ENCODE measurements at places on chromosomes 5 and 9.
A peak's percentile ranks its signal among the peaks of the same experiment; 100 is the strongest.

GRCh38 chr9:131999692-132000551, 79.7 kb downstream of the MED27 start:
- DNase-seq = no peak

GRCh38 chr5:66247176-66247960, 103.3 kb downstream of the SREK1 start:
- DNase-seq = no peak

GRCh38 chr5:119022017-119022745, 33.8 kb upstream of the DTWD2 start:
- DNase-seq = no peak

DNA sequence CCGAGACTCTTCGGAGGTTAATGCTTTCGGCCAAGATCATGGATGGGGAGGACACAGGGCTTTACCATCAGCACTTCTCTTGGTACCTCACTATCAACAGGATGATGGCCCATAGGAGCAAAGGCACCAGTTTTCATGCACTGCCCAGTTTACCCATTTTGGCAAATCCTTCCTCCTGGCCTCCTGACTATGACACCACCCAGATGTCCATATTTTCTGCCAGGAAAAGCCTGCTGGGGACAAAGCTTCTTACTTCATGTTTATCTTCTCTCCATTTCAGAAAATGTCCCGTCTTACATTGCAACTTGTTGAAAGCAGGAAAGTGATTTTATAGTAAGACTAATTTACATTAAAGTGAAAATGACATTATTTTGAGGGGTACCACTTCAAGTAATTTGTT, 61.4 kb upstream of the GAS1 start:
- no peak for DNase-seq

DNA sequence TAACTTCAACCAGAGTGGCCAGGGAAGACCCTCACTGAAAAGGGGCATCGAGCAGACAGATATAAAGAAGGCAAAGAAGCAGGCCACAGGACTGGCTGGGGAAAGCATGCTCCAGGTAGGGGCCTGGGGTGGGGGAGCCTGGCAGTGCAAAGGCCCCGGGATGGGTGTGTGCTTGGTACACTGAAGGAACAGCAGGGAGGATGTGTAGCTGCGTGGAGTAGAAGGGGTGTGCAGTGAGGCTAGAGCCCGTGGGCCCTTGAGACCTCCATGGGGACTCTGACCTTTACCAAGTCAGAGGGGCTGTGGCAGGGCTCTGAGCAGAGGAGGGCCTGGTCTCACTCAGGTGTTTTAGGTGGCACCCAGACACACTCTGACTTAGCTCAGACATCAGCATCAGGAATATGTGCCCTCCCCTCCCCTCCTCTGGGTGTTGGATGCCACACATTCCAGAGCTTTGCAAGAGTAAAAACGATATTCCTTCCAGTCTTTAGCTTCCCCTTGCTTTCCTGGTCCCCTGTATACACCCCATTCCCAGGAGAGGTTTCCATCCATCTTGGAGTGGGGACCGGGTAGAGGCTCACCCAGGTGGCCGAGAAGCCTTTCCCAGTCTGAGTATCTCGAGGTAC, 7.6 kb downstream of the TRIM7 start:
- DNase-seq = no peak

DNA sequence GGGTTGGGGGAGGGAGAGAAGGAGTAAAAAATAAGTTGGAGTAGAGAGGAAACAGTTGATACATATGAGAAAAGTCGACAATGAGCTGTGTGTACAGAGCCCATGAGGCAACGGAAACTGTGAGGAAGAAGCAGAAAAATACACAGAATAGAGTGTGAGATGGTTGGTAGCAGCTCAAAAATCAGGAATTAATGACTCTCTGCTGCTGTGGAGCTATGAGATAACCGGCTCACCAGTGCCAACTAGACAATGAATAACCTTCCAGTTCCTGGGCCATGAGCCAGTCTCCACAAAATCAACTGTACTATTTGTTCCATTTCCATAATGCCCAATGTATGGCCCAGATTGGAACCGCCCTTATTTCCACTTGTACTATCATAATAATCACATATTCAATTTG, 53.1 kb upstream of the NREP start:
- DNase-seq = no peak

- no peak for DNase-seq
Measured at GRCh38 chr5:179375831-179376365, 30.6 kb upstream of the ADAMTS2 start.

- DNase-seq = no peak
Measured at GRCh38 chr9:99998266-99998665, 91.8 kb downstream of the STX17 start.

- no peak for DNase-seq
Measured at GRCh38 chr5:58235299-58235698, 224.6 kb downstream of the PLK2 start.

DNA sequence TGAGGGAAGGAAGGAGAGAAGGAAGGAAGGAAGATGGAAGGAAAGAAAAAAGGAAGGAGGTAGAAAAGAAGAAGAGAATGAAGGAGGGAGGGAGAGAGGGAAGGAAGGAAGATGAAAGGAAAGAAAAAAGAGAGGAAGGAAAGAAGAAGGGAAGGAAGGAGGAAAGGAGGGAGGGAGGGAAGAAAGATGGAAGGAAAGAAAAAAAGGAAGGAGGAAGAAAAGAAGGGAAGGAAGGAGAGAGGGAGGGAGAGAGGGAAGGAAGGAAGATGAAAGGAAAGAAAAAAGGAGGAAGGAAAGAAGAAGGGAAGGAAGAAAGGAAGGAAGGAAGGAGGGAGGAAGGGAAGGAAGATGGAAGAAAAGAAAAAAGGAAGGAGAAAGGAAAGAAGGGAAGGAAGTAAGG, 184.4 kb upstream of the TRIM32 start:
- no peak for DNase-seq

DNA sequence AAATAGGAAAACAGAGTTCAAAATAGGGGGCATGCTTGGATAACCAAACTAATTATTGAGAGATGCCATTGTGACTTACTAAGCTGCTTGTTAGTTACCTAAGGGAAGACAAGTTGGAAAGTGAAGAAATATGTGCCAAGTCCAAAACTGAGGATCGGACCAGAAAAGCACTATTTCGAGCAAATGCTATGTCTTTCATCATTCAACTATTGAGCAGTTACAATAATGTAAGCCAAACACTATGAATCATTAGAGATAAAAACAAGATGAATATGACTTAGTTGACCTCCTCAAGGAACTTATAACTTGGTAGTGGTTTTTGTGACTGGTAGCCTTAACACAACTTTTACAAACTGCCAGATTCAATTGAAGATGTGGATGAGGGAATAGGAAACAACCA, 240.6 kb upstream of the MPDZ start:
- no peak for DNase-seq

- no peak for DNase-seq
Measured at GRCh38 chr9:8030095-8030494, 230.5 kb upstream of the DMAC1 start.

DNA sequence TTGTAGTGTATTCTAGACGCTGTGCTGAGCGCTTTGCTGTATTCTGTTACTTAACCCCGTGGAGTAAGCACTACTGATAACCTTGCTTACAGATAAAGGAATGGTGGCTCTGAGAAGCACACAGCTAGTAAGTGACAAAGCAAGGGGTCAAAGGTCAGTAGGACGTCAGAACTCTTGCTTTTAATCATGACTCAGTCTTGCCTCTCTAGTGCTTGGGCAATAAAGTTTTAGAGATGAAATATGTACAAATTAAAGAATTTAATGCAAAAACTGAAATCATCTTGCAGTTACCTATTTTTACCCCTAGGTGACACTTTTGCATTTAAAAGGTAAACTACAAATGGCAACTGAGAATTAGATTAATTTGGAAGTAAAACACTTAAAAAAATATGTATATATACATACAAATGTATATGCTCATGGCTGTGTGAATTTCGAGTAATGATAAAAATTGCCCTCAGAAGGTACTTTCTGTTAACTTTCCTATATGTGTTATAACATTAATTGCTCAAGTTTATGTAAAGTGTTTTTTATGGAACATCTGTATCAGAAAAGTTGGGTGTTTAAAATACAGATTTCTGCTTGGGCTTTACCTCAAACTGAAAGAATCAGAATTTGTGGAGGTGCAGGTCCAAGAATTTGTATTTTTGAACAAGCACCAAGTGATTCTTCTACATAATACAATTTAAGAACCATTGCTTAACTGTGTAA, 175.1 kb upstream of the DAB2 start:
- no peak for DNase-seq

DNA sequence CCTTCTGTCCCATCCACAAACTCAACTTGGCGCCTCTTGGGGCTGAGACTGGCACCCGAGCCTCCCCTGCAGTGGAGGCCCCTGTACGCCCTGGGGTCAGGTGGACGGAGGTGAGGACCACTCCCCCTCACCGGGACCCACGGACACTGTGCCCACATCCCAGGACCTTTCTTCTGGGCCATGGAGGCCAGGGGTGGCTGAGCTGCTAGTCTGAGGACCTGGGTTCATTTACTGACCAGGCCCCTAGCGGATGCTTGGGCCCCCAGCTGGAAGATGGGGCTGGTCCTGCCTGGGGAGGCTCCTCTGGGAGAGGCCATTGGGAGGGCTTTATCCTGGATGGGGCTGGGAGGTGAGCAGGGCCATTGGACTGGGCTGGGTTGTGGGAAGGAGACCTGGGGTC, 16.9 kb upstream of the SLC6A19 start:
- no peak for DNase-seq

GRCh38 chr5:160305319-160305718, 7.0 kb downstream of the CCNJL start:
- no peak for DNase-seq

- DNase-seq = peak; percentile 44
Measured at GRCh38 chr5:148179234-148179824, 11.0 kb downstream of the SPINK14 start.

GRCh38 chr9:109258481-109259302, 62.2 kb downstream of the EPB41L4B start:
- no peak for DNase-seq

- peak; percentile 63 for DNase-seq
Measured at GRCh38 chr9:137294091-137294680, 7.9 kb downstream of the NRARP start.

DNA sequence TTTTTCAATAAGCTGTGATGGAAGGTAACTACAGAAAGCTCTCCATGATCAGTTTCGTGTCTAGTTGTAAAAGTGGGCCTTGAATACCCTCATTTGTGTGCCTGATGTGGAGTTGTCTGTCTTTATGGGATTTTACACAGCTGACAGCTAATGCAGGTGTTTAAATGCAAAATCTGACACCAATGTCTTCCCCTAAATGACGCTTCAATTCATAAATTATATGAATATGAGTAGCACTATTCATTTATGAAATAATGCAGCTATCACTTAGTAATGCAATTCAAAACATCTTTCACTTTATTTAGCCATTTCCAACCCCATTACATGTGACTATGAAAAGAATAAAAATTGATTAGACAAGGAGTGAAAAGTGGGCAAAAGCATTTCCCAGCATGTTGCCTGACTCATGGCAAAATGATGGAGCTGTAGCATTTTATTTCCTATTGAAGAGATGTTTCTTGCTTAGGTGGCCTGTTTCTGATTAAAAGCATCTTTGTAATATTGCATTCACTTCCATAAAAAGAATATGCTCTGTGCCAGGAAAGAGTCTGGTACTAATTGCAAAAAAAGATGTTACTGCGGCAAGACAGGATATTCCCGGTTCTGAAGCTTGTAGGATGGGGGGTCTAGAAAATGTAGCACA, 116.7 kb upstream of the HAPLN1 start:
- DNase-seq = no peak

DNA sequence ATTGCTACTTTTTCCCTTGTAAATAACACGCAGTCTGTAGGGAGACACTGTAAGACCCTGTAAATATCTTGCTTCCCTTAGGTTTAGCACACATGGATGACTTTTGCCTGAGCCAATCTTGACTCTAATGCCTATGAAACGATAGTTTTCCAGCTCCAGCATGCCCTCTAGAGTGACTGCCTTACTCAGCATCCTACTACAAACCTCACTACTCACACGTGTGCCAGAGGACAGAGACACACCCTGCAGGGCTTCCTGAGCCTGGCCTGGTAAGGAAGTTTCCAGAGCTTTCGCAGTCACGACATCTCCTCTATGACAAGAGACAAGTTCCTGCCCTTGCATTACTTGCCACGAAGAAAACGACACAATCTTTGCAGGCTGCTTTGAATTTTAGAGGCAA, 138.1 kb downstream of the ATPSCKMT start:
- peak; percentile 31 for DNase-seq

DNA sequence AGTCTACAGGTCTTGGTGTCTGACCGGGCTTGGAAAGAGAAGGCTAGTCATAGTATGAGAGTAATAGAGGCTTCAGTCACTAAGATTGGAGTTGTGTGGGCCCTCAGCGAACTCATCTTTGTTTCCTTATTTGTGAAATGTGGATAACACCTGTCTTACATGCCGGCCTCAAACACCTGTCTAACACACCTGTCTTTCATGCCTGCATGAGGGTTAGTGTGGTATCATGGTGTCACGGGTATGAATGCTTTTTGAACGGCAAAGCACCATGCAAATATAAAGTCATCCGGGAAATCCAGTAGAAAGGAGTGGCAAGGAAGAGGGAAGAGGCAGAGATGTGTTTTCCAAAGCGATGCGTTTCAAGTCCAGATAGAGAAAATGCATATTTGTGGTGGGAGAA, 25.5 kb downstream of the GRAMD2B start:
- no peak for DNase-seq

Measured in HL-60 (cell line).